Nephron progenitor cell (in vitro differentiated cells): ENCODE measurements at places on chromosomes 1 and 21.

GRCh38 chr1:180384286-180385005, 117.9 kb downstream of the ACBD6 start:
- no peak for DNase-seq

DNA sequence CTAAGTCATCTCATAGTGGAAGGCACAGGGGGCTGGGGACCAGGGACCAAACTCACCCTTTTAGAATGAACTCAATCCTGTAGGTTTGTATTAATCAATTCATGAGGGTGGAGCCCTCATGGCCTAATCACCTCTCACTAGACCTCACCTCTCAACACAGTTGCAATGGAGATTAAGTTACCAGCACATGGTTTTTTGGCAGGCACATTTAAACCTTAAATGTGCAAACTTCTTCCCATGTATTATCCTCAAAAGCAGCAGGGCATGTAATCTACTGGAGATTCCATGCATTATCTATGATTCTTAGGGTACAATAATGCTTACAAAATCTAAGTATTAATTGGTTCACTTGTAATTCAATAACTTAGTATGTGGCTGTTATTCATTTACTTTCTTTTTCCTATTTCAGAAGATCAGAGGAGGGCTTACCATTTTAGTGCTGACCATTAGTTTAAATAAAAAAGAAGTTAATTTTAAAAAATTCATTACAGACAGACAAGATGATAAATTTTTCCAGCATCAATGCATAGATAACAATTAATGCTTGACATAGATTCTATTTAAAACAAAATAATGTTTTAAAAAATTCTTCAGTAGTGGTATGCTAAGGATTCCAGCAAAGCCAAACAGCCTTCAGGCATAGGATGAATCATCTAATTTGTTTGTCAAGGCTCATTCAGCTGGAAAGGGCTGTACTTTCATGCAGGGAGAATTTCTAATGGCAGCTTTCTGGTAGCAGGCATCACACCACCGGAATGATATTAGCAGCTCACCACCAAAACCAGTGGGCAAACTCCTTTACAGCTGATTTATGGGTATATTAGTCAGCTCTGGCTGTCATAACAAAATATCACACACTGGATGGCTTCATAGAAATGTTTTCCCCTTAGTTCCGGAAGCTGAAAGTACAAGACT, 124.6 kb upstream of the ZNF648 start:
- no peak for DNase-seq

DNA sequence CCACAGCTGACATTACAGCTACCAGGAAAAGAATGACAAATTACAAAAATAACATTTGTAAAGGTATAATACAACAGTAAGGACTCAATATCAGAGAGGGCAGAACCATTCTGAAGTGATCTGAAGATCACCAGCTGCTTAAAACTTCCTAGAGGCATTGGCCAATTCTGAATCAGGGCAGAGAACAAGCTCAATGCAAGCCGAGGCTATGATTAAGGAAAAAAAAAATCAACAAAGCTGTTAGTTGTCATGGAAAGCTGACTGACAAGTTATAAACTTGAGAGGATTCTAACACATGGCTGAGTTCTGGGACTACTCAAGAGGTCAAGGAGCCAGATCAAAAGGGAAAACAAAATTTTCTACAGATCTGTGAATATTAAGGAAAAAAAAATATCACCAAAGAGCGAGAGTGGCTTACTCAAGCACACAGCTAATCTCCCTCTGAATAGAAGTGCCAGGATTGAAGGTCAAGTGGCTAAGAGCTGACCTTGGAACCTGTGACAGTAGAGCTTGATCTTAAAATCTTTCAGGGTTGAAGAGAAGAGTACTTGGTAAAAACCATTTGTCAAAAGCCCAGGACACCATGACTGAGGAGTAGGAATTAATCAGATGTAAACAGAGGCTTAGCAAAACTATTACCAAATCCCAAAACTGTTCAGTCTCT, 383.4 kb downstream of the USP25 start:
- no peak for DNase-seq

DNA sequence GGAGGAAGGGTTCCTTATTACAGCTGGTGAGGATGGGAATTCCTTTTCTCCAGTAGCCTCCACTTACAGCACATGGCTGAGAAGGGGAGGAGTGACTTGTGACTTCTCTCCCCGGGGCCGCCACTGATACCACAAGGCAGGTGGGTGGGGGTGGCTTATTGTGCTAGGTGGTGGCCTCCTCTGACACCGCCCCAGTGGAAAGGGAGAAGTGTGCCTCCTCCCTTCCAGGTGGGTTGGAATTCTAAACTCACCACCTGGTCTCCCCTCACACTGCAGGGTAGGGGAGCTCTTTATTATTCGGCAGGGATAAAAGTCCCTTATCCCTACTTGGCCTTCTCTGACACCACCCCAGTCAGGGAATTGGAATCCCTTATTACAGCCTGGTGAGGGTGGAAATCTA, 89.5 kb downstream of the CCDC30 start:
- DNase-seq, result no peak

DNA sequence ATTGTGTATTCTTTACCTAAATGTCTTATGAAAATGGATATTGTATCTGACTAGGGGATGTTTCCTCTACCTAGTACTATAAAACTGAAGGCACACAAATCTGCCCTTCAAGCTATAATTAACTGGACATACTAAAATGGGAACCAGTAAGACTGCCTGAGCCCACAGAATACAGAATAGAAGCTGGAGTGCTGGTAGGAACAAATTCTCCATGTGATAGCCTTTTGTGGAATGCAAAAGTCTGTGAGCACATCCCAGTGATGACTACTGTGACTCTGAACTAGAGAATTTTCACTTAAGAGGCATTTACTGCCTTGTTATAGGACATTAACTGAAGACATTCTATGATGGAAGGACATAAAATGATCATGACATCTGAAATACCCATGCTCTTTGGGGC, 30.3 kb downstream of the KIFAP3 start:
- DNase-seq, result no peak

DNA sequence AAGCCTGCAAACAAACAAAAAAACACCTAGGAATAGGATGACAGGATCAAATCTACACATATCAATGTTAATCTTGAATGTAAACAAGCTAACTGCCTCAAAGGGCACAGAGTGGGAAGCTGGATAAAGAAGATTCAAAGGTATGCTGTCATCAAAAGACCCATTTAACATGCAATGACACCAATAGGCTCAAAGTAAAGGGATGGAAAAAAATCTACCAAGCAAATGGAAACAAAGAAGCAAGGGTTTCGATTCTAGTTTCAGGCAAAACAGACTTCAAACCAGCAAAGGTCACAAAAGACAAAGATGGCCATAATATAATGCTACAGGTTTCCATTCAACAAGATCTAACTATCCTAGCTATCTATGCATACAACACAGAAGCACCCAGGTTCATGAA, 16.2 kb upstream of the OR2T10 start:
- DNase-seq, result no peak

GRCh38 chr1:61436491-61437120, 288.3 kb downstream of the TM2D1 start:
- DNase-seq, result no peak

DNA sequence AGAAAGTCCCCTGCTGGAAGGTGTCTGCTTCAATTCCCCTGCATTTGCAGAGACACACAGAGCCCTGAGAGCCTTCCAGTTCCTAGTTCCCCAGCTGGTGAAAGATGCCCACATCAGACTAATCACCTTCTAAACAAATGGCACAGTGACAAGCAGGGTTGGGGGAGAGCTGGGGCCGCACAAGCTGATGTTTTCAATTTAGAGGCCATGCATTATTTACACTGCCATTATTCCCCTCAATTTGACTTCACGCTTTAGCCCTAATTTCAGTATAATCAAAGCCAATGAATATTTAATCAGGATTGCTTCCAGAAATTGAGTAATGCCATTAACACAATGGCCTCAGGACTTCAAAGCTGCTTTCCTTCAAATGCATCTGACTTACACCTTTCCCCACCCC, 81.5 kb downstream of the BEND5 start:
- no peak for DNase-seq

DNA sequence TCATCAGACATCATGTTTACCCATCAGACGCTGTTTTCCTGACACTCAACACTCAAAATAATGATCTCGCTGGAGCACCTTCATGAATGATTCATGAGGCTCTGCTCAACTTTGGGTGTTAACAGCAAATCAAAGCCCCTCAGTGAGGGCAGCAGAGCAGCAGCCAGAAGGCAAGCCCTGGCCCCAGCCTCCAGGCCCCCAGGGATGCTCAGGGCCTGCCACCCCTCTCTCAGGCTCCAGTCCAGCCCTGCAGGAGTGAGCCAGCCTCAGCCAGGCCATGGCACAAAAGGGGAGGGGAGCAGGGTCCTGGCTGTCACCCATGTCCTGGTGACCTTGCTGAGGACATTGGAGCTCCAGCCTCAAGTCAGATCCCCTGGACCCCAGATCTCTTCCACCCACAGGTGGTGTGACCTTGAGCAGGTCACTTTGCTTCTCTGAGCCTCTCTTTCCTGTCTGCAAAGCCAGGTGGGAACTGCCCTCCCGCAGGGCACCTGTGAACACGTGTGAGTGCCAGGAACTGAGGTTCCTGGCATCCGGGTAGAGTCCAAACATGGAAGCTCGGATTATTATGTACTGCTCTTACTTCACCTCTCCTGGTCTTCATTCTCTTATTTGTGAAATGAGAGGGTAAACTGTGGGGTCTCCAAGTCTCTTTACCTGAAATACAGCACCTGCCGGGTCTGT, 161.6 kb upstream of the VAMP3 start:
- peak; percentile 0 for DNase-seq

GRCh38 chr1:71049951-71050598, 2.5 kb upstream of the PTGER3 start:
- peak; percentile 21 for DNase-seq

DNA sequence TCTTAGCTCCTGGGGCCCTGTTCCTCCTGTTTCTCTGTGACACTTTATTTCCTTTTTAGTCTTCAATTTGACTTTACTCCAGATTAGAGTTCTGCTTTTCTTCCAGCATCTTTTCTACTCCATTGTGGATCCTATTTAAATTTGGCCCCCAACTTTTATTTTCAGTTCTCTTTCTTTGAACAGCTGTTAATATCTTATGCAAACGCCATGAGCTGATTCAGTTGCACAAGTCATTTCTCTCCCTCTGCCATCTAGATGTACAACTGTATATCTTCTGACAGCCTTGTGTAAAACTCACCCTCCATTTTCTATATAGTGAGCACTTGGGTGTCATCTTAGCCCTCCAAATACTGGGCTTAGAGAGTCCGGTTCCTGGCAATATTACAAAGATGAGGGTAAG, 42.2 kb downstream of the SPATA17 start:
- no peak for DNase-seq

DNA sequence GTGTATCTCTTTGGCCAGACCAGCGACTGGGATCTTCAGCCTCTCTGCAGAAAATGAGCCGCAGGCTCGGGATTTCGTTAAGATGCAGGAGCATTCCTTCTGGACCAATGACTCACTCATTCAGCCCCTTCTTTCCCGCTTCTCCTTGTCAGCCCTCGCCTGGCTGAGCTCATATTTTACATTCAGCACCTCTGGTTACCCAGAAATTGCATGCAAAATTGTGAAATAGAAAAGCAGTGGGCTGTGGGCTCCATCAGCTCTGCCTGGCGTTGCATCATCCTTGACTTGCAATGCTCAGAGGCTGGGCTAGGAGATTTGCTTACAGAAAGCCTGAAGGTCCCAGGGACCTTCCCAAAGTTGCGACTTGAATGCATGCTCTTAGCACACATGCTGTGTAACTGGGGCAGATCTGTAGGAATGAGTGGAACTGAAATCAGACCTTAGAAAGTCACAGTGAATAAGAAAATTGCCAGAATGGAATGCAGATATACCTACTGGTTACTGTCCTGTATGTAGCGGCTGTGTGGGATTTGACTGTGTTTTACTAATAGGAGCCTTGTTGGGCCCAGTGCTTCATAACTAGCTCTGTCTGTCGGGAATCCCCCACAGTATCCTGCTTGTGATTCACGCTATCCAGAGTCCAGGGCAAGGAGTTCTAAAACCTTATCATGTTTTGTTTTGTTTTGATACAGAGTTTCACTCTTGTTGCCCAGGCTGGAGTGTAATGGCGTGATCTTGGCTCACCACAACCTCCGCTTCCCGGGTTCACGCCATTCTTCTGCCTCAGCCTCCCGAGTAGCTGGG, 444.8 kb downstream of the KIF26B start:
- DNase-seq, result no peak

- DNase-seq, result no peak
Measured at GRCh38 chr1:151477066-151477465, 17.8 kb upstream of the POGZ start.

- DNase-seq, result peak; percentile 49
Measured at GRCh38 chr1:18949686-18950400, 6.6 kb downstream of the IFFO2 start.

- DNase-seq, result no peak
Measured at GRCh38 chr1:210557426-210558077, 228.8 kb downstream of the HHAT start.

DNA sequence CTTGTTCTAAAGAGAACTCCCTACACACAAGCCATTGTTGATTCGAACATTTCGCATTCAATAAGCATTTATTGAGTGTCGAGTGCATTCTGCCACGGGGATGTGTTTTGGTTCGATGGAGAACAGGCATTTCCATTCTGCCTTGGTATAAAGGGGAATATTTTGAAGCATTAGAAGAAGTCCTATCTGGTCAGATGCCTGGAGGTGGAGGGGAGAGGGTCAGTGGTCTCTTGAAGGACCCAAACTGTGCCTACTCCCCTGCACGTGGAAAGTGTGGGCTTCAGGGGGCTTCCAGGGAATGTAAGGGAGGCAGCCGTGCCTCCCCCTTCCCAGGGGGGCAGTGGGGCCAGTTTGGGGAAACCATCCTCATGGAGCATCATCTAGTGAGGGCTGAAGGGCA, 8.3 kb downstream of the AJAP1 start:
- DNase-seq, result no peak

- DNase-seq, result no peak
Measured at GRCh38 chr21:39972976-39973770, 105.9 kb downstream of the PCP4 start.

GRCh38 chr1:155086128-155086741, 7.6 kb downstream of the EFNA3 start:
- DNase-seq, result peak; percentile 90

DNA sequence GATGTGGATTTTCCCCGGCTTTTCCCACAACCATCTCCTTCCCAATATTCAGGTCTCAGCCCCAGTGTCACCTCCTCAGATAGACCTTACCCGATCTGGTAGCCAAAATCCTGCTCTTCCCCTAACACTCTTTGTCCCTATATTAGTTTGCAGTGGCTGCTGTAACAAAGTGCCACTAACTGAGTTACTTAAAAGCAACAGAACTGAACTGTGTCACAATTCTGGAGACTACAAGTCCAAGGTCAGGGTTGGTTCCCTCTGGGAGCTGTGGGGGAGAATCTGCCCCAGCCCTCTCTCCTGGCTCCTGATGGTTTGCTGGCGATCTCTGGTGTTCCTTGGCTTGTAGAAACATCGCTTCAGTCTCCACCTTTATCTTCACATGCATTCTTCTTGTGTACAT, 64.0 kb downstream of the NENF start:
- no peak for DNase-seq
